GM12892 (cell line): ENCODE measurements at places on chromosomes 6 and 20.

DNA sequence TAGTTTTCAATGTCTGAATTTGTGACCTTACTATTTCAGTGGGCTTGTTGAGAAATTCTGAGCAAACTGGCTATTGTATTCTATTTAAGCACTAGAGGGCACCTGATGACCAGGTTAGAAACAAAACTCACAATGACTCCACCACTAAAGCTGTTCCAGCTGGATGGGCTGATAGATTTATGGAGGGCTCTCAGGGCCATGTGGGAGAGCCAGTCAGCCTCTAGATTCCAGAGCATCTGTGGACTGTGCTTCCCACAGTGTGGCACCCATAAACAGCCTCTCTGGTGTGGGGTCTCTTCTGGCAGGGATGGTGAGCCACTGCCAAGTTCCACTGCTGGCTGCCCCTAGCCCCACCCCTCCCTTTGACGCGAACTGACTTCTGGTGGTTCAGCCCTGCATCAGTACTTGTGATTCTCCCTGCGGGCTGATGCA is 29.2 kb downstream of the C6orf58 start:
- no peak for DNase-seq

GRCh38 chr20:56715309-56715708 is 86.2 kb downstream of the TFAP2C start:
- no peak for DNase-seq

- no peak for DNase-seq
Measured at GRCh38 chr20:1371830-1372539, 20.9 kb downstream of the FKBP1A start.

GRCh38 chr6:27494987-27495385 is 22.1 kb upstream of the ZNF184 start:
- DNase-seq: no peak

DNA sequence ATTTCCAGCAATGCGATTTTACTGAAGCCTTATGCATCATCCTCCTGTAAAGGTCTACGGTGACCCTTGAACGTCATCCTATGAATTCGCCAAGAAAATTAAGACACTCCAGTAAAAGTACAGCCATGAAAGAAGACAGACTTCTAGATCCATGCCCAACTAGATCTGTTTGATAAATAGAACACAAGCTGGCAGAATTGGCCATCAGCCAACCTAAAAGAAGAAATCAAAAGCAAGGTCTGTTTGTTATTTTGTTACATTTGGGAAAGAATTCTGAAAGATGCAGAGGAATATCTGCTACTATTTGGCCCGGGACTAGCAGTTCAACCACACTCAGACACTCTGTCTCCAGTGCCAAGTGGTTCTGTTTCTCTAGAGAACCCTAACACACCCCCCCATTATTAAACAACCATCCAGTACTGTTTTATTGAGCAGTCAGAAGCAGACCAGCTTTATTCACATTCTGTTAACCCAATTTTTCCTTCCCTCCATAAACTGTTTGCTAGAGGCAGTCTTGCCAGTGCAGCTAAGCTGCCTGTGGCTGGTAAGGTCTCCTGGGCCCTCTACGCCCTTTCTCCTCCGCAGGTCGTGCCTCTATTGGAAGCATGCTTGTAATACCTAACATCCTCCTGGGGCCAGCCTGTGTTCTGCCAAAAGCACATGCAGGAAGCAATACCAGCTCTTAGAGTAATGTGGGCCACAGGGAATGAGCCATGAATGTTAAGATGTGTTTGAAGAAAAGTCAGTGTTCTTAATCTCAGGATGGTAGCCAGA is 30.7 kb downstream of the LY86 start:
- DNase-seq: no peak

- DNase-seq: no peak
Measured at GRCh38 chr6:3687847-3688246, 63.7 kb downstream of the PXDC1 start.
